ENCODE measurements at places on chromosomes 12 and 14.

DNA sequence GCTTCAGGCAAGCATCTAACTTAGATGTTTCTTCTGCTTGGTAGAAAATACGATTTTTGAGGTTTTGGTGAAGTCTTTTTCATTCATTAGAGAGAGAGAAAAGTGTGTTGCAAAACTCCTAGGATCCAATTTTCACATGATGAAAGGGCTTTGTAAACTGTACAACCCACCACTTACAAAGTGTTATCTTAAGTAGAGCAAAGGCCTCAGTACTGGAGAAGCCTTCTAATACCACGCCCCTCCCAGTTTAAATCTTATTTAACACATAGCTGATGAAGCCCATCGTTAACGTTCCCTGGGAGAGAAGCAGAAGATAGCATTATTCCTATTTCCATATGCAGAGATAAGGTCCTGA, 869 bp downstream of the APOLD1 start:
- DNase-seq: no peak

DNA sequence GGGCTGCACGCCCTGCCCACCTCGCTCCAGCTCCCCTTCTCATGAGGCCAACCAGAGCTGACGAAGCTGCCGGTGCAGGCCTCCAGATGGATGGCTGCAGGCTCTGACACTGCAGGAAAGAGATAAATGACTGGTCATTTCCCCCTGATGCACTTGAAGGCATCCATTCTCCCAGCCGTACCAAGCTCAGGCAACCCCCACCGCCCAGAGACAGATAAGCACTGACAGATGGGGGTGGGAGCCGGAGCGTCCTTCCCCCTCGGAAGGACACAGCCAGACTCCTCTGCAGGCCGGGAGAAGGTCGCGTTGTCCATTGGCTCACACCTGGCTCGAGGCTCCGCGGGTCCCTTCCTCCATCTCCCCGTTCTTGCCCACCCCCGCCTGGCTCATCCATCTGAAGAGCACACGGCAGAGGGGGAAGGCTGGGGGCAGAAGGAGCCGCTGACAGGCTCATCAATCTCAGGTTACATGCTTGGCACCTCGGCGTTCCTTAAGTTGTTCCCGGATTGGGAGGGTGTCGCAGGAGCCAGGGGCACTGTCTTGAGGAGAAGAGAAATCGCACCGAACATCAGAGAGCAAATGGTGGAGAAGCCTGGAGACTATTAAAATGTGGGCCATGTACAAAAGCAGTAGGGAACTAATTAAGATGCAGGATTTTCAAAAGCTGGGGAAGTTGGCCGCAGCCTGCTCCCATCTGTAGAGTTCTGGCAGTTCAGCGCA, 151.6 kb downstream of the DPF3 start:
- no peak for DNase-seq

DNA sequence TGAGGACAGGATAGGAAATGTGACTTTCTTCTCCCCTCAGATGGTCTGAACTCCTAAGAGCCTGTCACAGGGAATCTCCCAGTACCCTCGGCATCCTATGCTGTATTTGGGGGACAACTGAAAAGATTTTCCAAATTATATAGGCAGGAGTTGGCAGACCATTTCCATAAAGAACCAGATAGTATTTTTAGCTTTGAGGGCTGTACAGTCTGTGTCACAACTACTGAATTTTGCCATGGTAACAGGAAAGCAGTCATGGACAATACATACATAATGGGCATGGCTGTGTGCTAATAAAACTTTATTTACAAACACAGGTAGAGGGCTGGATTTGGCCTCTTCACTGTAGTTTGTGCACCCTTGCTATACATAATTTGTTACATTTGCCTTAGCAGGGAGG, 30.4 kb upstream of the TMEM132C start:
- DNase-seq: no peak

DNA sequence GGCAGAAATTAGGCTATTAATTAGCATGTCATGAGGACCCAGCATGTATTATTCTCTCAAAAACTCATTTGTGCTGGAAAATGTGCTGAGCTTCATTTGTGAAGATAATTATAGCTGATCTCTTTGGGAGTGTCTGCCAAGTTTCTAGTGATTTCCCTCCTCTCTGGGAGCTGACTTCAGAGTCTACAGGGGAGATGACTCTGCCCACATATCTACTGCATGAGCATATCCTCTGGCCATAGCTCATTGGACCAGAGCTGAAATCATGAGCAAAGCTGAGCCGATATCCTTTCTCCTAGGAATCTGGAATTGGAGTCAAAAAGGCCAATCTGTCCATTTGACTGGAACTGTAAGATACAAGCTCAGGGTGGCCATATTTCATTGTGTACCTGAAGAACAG, 5.9 kb downstream of the CCDC198 start:
- no peak for DNase-seq

GRCh38 chr14:104887623-104888488, 22.8 kb downstream of the CEP170B start:
- DNase-seq: no peak

GRCh38 chr14:93788293-93788542, at the start of gene PRIMA1:
PRIMA1 (minus strand) TSS chr14:93788485; CDS start chr14:93787718, 767 bp downstream.
- no peak for DNase-seq

GRCh38 chr14:38039496-38039895, 168.2 kb upstream of the SSTR1 start:
- DNase-seq: no peak

DNA sequence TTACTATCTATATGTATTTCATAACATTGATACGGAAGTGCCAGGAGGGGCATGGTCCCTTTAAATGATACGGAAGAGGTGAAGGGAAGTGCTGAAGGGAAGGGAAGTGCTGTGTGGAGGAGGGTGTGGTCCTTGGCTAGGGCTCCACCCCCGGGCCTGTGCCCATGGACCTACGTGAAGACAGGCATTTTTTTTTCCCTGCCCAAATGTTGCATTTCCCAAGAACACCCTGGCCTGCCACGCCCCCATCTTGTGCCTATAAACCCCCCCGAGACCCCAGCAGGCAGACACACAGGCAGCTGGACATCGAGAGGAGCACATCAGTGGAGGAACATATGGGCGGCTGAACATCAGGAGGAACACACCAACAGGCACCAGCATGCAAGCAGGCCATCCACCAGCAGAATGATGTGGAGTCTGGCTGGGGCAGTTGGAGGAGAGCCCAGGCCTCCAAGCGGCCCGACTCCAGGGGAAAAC, 134.1 kb downstream of the SLC41A2 start:
- DNase-seq: no peak

- DNase-seq: no peak
Observed at GRCh38 chr12:124399622-124400021, 104.7 kb downstream of the RFLNA start.

- DNase-seq: no peak
Observed at GRCh38 chr12:14842315-14842714, 1.0 kb downstream of the ART4 start.

DNA sequence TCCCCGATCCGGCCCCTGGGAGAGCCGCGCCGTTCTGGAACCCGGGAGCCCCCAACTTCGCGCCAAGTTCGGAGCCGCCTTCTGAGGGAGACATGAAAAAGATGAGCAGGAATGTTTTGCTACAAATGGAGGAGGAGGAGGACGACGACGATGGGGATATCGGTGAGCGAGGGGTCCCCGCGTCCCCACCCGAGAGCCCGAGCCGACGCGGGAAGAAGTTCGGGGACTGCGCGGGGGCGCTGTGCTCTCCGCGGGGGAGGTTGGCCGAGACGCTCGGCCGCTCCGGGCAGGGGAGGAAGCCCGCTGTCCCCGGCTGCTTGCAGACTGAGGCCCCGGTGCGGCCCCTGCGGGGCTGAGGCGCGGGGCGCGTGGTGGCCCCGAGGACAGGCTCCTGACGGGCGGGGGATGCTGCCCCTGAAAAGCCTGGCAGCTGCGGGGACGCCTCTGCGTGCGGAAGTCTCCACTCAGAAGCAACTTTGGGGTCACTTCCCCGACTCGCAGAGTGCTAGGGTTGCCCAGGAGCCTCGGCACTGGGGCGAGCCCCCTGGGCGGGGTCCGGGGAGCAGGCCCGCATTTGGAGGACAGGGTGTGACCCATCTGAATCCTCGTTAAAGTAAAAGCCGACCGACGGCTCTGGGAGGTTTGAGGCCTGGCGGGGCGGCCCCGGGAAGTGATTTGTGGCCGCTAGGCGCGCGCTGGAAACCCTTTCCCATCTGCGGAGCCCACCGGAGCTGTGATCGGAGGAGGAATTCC, 511 bp downstream of the ANO6 start:
- DNase-seq: no peak

DNA sequence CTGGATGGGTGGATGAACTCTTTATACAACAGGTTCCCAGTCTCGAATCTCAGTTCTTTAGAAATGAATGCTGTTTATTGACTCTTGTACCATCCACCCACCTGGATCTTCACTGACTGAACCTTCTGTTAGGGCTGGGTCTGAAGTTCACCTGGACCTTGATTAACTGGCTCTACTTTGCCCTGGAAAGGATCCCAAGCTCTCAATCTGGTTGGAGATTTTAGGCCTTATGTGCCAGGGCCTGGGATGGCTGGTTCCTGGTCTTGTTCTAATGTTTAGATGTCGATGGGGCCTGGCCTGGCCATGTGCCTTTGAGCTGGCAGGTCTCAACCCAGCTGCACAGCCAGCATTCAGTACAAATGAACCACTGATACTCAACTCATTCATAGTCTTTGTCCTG, 76.5 kb upstream of the MED13L start:
- DNase-seq: no peak

- no peak for DNase-seq
Observed at GRCh38 chr12:76704693-76705092, 59.2 kb upstream of the ZDHHC17 start.

DNA sequence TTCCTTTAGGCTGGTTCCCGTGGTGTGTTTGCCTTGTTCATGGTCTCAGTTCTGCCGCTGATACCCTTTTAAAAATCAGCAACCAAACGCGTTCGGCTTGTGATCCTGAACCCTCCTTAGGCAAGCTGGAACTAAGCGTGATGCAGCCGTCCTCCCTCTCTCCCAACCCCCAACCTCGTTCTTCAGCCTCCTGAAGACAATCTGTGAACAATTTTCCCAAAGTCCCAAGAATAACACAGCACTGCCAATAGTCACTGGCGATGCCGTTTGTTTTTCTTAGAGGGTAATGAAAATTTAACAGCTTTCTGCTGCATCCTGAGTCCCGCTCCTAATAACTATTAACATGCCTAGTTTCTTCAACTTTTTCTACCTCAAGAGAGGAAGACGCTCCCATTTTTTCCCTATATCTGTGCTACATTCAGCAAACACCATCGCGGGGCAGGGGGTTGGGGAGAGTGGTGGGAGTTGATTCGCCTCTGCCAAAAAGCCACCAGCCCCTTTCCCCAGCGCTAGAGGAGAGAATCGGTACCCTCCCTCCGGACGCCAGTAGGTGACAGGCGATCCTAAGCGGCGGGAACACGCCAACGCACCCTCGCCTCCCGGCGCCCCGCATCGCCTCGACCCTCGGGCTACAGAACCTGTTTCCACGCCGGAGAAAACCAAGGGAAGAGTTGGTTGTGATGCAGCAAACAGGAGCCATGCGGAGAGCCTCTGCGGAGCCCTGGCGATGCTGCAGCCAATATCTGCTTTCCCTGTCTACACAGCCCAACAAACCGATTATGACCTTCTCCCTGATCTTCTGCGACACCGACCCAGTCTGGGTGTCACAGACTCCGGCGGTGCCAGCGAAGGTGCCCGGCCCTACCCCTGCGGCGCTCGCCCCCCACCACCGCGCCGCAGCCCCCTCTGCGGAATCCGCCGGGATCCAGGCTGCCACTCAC, 752 bp downstream of the PRICKLE1 start:
- no peak for DNase-seq

DNA sequence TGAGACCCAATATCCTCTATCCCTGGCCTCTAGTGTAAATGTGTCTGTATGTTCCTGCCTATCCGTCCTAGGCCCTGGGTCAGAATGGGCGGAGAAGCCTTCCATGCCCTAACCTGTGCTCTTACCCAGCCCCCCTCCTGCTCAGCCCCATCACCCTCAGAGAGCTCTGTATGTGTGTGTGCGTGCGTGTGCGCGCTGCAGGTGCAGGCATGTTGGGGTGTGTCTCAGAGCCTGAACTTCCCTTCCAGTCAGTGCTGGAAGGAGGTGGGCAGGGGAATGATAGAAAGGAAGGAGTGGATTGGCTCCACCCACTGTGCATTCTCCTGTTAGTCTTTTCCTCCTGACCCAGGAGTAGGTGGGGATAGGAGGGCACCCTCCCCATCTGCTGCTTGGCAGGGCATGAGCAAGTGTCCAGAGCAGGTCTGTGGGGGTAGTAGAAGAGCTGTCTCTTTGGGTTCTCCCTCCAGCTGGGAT, 7.2 kb downstream of the NAB2 start:
- DNase-seq: no peak

DNA sequence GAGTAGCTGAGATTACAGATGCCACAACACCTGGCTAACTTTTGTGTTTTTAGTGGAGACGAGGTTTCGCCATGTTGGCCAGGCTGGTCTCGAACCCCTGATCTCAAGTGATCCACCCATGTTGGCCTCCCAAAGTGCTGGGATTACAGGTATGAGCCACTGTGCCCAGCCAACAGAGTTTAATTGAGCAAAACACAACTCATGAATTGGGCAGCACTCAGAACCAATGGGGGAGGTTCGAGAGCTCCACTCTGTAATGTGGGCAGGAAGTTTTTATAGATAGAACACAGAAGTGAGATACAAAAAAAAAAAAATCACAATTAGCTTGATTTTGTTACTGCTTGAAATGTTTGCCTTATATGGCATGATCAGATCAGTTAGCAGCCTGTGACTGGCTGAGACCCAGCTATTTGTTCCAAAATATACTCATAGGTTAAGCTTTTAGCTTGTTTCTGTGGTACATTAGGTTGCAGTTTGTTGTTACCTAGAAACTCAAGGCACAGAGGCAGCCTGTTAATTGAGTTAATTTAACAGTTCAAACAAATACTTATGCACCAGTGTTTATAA, 1.4 kb upstream of the P2RX2 start:
- DNase-seq: no peak

DNA sequence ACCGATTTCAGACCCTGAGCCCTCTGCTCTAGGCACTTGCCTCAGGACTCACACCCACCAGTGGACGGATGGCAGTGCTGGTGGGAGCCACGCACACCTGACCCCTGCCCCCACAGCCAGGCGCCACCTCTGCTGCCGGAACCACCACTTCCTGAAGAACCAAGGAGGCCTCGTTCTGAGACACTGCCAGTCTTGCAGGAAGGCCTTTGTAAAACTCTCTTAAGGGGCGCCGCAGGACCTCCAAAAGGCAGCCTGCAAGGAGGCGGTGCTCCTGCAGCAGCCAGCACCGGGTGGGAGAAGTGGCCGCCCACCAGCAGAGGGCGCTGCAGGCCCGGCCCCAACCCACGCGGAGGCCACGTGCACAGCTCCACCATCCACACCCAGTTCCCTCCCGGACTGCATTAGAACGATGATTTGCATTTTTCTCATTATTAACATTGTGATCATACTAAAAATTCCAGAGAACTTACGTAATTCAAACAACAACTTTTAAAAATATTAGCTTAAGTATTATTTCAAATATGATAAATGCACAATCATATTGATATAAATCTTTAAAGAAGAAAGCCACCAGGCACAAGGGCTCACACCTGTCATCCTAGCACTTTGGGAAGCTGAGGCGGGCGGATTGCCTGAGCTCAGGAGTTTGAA, 12.8 kb downstream of the STX2 start:
- DNase-seq: no peak

GRCh38 chr12:913919-914698, 35.4 kb downstream of the RAD52 start:
- no peak for DNase-seq

GRCh38 chr12:95633732-95634465, 82.6 kb upstream of the USP44 start:
- no peak for DNase-seq

GRCh38 chr14:69848903-69849391, 30.3 kb upstream of the SMOC1 start:
- DNase-seq: no peak

- DNase-seq: no peak
Observed at GRCh38 chr12:129673806-129674205, 230.0 kb downstream of the TMEM132D start.

Data from esophagus squamous epithelium (tissue), 5 donors.